ENCODE measurements at places on chromosomes 6 and 20.

GRCh38 chr20:10843146-10843711, 169.4 kb upstream of the JAG1 start:
- DNase-seq, result no peak

DNA sequence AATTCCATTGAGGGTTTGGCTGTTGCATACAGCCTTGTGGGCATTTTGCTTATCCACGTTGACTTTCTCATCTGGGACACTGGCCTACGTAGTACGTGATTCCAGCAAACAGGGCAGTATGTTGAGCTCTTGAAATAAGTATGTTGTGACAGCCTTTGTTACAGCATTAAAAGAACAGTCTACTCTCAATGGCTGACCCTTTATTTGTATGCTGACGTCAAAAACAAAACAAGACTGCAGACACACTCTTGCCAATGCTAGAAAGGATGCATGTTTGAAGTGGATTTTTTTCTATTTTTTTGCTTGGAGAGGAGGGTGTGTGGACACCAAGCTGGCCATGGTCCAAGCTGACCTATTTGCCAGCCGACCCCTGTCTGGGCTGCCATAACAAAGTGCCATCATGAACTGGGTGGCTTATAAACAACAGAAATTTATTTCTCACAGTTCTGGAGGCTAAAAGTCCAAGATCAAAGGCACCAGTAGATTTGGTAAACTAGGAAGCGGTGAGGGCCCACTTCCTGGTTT, 10.8 kb upstream of the SNHG17 start:
- DNase-seq, result no peak

DNA sequence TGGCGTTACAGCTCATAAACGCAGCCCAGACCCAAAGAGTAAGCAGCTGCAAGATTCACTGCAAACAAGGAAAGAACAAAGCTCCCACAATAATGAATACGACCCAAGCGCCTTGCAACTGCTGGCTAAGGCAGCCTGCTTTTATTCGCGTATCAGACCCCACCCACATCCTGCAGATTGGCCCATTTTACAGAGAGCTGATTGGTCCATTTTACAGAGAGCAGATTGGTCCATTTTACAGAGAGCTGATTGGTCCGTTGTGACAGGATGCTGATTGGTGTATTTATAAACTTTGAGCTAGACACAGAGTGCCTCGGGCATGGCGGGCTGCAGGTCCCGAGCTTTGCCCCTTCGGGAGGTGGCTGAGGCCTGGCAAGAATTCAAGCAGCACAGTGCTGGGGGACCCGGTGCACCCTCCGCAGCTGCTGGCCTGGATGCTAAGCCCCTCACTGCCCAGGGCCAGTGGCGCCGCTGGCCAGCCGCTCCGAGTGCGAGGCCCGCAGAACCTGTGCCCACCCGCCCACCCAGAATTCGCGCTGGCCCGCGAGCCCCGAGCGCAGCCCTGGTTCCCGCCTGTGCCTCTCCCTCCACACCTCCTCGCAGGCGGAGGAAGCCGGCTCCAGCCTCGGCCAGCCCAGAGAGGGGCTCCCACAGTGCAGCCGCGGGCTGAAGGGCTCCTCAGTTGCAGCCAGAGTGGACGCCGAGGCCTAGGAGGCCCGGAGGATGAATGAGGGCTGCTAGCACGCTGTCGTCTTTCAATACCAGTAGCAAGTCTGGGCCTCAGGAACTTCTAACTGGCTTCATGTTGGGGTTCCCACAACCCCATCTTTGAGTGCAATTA, 11.2 kb upstream of the RPS10 start:
- no peak for DNase-seq

DNA sequence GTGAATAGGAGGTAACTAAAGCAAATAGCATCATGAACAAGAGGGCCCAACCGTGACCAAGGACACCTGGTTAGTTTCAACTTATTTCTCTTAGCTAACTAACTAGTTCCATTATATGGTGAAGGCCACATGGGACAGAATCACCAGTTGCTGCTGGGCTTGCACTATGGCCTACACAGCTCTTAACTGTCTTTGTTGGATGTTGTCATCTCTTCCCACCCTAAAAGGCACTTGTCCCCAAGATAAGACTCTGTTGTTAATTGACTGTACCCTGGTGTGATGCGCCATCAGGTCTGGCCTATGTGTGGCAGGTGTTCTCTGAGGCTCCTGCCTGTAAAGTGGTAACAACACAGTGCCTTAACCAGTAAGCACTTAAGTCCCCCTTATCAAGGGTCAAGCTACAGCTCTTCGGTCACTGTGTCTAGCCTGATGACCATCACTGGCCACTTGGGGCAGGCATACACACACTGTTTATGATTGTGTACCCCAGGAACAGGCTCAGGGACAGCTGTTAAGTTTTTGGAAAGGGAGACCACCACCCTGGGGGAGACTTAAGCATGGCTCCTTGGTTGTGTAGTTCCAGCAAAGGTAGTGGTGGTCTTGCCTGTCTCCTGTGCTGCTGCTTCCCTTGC, 51.2 kb downstream of the CHD6 start:
- no peak for DNase-seq

DNA sequence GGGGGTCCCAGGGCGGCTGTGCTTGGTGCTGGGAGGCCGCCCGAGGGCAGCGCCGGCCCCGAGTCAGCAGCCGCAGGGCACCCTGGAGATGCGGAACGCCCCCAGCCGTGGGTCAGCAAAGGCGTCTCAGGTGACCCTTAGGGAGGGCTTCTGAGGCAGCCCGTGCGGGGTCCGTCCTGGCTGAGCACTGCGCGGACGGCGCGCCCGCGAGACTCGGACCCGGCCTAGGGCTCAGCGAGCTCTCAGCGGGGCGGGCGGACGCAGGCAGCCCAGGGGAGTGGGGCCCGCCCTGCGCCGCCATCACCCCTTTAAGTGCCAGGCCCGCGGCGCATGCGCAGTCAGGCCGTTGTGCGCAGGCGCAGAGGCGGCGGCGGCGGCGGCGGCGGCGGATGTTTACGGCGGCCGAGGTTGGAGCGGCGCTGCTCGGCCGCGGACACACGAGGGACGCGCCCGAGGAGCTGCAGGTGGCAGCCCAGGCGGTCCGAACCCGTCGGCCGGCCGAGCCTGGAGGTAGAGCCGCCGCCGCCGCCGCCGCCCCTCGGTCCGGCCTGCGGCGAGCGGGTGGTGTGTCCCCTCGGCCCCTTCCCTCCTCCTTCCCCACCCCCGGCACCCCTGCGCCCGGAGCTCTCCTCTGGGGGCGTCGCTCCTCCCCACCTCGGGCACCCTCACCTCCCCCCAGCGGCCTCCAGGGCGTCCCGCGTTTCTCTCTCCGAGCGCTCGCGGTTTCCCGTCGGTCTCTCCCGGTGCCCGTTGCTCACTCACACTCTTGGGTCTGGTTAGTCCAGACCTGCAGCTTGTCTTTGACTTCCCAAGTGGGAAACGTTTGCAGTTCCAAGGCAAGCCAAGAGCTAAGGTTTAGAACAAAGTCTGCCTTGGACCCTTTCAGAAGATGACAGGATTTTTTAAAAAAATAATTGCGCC, at the start of gene PCMTD2:
PCMTD2 (plus strand) TSS at position 388 of the 921 bp plus-strand sequence. CDS start 4,218 bp downstream, outside the sequence.
- peak; percentile 67 for DNase-seq

DNA sequence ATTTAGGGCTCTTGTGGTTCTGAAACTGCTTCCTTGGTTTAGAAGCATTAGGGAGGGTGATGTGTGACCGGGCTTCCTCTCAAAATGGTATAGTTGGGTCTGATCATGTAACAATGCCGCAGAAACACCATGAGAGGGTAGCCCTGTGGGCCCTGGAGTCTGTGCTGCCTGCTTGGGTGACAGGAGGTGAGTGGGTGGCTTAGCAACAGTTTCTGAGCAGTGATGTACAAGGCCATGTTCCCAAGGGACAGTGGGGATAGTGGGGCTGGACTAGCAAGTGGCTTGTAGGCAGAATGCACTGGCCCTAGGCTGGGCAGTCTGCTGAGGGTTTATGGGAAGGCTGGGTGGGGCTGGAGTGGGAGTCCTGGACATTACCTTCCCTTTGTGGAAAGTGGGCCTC, 106.9 kb upstream of the MYL9 start:
- no peak for DNase-seq

DNA sequence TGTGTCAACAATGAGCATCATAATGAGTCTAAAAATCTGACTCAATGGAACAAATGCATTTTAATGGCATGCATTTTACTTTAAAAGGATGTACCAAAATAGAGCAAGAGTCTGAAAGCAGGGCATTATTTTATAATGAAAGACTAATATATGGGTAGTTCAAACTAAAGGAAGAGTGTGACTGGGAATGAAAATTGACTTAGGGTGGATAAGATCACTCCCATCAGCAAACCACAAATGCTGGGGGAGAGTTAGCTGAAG, 114.7 kb downstream of the SOX4 start:
- DNase-seq, result no peak

DNA sequence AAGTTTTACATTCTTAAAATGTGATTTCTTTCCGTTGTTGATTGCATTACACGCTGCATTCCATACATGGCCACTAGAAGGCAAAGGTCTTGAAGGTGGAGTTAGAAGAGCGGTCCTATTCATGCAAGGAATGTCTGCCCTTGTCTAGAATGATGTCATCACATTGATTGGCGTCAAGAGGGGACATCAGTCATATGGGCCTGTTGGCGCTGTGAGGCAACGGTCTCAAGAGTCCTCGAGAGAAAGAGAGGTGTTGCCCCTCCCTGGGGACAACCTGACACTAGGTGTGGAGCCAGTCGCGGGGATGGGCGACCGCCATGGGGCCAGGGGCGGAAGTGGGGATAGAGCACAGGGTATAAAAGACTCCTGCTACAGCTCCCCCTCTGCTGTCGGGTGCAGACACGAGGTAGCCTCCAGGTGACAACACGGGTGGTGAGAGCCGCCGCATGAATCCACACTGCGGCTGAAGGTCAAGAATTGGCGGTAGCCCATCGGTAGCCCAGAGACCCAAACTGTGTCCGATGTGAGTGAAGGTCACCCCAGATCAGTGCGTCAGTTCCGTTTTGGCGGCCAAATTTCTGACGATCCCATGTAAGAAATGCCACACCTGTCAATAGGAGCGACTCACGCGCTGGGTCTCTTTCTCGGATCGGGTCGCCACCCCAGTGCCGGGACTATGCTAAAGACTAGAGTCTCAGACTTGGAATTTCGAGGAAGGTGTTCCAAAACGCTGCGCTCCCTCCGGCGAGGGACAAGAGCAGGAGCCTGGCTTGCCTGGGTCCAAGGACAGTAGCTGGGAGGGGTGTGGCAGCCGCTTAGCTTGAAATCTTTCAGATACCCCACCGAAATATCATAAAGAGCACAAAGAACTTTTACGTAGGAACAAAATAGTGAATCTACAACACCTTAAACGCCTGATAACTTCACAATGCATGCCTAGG, 93.2 kb upstream of the ZNF184 start:
- no peak for DNase-seq
